Neuronal stem cell (in vitro differentiated cells): ENCODE measurements at places on chromosomes 11 and 22.

- no peak for DNase-seq
Measured at GRCh38 chr11:44818110-44818509, 91.3 kb downstream of the TSPAN18 start.

DNA sequence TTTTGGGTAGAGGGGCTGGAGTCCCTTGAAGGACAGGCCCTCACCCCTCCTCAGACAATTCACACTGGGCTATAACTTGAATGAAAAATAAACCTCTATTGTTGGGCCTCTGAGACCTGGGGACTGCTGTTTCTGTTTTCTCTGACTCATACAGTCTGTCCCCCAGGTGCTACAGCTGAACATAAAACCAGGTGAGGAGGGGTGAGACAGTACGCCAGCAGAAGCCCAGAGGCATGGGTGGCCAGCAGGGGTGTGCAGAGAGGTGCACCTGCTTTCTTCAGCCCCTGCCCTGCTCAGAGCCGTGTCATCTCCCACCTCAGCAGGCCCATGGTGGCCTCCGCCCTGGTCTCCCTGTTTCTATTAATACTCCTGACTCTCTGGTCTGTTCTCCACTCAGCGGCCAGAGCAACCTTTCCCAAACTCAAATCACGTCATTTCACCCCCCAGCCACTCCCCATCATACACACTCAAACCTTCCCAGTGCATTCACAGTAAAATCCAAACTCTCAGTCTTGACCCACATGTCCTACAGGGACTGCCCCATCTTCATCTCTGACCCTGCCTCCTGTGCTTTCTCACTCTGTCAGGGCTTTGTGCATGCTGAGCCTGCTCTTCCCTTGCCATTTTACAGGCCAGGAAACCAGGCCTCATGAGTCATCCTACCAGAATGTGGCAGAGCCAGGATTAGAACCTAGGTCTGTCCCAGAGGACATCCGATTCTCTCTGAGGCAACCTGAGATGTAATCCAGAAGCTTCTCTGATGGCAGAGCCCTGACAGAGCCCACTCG, 5.4 kb upstream of the IL2RB start:
- DNase-seq, result no peak

DNA sequence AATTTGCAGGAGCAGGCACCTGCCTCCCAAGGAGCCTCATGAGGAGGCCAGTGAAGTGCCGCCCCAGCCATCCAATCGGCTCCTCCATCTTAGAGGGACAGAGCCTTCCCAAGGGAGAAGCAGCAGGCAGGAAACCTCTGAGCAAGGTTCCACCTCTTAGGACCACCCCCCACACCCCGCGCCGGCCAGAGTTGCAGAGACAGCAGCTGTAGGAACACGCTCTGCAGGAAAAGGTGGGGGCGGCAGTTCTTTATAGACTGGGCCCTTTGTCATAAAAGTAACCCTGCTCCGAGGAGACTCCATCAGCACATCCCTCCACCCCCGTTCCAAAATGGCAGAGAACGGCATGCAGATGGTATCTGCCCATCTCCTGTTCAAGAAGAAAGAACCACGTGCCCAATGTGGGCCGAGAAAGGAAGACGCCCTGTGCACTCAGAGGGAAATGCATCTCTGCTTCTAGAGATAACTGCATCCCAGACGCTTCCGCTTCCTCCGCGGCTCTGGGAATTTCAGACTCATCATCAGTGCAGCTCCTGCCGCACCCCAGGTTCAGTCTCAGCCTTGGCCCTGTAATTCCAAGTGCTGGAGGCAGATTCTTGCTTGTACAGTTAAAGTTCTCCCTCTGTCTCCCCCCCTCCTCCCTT, 98.5 kb downstream of the SPATA19 start:
- no peak for DNase-seq

DNA sequence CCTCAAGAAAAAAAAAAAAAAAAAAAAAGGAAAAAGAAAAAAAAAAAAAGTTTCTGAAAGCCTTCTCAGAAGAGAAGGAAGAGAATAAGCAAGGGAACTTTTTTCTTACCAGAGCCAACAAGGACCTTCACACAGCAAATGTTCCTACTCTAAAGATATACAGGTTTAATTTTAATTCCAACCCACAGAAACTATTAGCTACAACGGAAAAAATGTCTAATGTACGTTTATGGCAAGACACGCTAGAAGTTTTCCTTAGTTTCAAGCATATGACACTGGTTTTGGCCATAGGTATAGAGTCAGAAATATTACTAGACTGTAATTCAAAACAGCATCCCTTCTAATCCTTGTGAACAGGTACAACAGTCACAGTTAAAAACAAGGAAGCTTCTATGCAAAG, 120.1 kb downstream of the MRTFA start:
- no peak for DNase-seq

DNA sequence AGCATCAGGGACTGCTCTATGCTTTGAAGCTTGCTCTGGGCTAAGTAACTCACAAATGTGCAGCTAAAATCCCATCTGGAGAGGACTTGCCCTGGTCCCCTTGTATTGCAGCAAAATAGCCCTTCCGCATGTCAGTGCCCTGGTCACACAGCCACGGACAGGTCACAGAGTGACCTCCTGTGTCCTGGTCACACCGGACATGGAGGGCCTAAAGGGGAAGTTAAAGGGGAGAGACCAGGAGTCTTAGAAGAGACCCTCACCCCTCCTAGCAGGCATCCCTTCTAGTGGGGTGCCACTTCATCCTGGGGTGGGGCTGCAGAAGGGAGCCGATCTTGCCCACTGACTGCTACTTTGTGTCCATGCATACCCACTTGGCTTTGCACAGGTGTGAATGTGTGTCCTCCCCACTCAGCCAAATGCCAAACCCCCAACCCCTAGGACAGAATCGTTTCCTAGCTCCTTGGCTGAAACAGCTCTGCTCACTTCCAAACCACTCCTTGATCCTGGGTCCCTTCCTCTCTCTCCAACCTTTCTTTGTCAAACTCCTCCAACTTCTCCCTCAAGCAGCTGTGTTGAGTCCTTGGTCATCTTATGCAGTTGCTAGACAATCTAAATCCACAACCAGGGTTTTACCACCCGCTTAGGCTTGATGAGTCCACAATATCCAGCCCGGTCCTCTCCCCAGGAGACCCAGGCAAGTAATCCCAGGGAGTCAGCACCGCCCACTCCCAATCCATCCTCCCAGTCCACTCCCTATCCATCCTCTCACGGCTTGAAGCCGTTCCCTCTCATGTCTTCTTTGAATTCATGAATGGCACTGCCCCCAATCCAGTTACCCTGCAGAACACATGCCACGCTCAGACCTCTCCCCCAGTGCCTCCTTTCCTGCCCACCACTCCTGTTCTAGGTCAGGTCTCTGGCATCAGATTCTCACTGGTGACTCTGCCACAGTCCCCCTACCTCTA, 3.3 kb upstream of the FXYD6 start:
- DNase-seq, result no peak

GRCh38 chr11:88042238-88042637, 133.0 kb downstream of the RAB38 start:
- DNase-seq, result no peak

DNA sequence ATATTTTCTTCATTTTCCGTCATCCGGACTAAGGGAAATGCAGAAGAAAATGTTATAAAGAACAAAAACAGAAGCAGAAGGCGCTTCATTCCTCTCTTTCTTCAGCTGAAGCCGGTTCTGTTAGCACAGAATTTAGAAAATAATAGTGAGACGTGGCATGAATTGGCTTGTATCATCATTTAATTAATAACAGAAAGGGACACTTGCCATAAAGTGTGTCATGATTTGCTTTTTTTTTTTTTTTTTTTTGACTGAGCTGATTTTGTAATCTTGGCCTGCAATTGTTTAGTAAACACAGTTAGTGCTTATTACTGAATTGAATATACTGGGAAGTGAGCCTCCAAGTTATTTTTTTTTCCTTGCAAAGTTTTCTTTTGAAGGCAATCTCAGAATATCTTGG, at the start of gene MMP27:
Gene MMP27, minus strand, starts transcription at position 144 of the 400 bp plus-strand sequence. Its CDS starts 55 bp downstream, at position 89.
- no peak for DNase-seq

DNA sequence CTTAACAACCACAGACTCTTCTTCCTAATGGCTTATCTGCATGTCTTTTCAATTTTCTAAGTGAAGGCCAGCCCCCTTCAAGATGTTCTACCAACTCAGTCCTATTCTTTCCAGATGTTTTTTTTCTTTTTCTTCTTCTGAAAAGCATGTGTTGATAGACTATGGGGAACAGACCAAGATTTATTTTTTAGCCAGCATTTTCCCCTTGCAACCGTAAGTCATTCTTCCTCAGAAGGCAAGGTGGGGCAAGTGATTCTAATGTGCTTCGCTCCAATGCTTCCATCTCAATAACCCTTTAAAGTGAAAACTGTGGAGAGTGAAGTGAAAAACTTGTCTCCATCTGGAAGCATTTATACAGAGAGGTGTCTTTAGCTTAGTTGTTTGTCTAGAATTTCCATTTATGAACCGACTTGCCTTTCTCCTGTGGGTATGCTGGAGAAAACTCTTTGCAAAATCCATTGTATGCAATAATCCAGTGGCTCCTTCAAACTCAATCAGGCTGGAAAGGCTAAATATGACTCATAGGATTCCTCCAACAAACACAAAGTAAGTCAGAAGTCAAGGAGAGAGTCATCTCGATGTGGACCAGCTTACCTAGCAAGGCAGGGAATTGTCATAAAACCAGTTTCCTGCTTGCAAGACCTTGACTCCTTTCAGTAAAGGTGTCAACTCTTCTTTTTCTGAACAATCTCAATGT, 83.7 kb downstream of the MAML2 start:
- DNase-seq, result no peak

GRCh38 chr22:23263651-23264555, 83.6 kb downstream of the BCR start:
- no peak for DNase-seq
